AG04450 (cell line): ENCODE measurements at places on chromosomes 2 and 18.

DNA sequence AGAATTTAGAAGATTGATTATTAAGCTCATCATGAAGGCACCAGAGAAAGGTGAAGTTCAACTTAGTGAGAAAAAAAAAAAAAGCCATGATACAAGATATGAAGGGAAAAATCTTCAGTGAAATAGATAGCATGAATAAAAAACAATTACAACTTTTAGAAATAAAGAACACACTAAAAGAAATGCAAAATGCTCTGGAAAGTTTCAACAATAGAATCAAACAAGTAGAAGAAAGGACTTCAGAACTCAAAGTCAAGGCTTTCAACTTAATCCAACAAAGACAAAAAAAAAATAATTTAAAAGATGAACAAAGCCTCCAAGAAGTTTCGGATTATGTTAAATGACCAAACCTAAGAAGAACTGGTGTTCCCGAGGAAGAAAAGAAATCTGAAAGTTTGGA is 105.5 kb downstream of the GRB14 start:
- no peak for DNase-seq

GRCh38 chr2:120570546-120570945 is 165.1 kb upstream of the GLI2 start:
- DNase-seq, result no peak

GRCh38 chr2:85269959-85270358 is 57.8 kb downstream of the TGOLN2 start:
- DNase-seq, result no peak

DNA sequence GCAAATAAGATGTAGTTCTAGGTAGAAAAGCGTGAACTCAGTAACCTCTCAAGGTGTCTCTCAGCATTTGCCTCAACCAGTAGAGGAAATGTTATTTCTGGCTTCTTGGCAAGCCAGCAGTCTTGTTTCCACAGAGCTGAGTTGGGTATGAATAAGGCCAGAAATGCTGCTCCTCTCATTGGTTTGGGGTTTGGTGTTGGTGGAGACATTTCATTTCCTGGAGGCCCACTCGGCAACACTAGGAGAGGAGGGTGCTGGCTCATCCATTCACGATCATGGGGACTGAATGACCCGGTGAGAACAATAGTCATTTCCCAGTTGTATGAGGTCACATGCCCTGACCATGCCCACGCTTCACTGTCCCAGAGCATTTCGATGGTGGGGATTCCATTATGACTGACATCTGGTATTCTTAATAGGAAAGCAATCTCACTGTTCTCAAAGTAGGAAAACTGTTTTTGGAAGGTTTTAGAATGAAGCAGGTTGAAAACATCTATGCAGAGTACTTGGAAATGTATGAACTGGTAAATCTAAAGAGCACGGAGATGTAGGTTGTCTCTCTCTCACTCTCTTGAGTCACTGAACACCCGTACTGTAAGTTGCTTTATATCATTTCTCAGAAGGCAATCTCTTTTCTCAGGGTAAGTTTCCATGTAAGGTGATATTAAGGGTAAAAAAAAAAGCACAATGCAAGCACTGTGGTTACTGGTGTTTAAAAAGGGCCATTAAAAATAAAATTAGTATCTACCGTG is 37.1 kb upstream of the CTLA4 start:
- no peak for DNase-seq

DNA sequence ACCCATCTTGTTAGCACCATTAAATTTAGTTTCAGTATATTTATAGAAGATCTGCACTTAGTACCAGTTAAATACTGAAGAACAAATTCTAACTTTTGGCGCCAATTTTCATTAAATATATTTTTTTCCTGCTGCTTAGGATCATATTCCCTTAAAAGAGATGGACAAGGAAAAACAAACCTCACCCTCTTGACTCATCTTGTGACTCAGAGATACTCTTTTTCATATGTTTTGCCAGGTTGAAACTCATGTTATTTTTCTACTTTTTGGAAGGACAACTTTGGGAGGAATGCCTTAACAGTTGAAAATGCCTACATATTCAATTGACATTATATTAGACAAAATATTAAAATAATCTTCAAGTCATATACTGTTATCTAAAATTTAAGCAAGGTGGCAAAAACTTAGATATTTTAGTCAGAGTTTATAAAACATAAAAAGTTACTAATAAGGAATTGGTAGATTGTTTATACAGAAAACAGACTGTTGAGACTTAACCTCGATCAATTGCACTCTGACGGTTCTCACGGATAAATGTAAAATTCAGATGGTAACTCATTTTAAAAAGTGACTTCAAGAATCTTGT is 36.2 kb downstream of the PNO1 start:
- DNase-seq, result peak; percentile 8

DNA sequence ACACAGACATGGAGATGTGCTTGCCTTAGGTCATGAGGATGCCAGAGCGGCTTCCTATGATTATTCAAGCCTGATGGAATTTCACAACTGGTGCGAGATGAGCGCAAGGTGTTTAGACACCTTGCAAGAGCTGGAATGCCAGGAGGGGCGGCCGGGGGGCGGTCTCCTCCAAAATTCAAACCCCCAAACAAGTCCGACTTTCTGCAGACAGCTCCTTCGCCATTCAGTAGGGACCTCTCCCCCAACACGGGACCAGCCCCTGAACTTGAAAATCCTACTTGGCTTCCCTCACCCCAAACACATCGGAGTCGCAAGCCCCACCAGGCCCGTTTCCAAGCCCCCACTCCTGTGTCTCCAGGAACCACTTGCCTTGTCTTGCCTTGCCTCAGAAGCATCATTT is 64.8 kb upstream of the ID2 start:
- no peak for DNase-seq
